ENCODE measurements at places on chromosomes 12 and 14. TPM values are rescaled to one million over a fixed set of nuclear protein-coding genes. Genes with fewer than 3 reads are reported as not detected.

DNA sequence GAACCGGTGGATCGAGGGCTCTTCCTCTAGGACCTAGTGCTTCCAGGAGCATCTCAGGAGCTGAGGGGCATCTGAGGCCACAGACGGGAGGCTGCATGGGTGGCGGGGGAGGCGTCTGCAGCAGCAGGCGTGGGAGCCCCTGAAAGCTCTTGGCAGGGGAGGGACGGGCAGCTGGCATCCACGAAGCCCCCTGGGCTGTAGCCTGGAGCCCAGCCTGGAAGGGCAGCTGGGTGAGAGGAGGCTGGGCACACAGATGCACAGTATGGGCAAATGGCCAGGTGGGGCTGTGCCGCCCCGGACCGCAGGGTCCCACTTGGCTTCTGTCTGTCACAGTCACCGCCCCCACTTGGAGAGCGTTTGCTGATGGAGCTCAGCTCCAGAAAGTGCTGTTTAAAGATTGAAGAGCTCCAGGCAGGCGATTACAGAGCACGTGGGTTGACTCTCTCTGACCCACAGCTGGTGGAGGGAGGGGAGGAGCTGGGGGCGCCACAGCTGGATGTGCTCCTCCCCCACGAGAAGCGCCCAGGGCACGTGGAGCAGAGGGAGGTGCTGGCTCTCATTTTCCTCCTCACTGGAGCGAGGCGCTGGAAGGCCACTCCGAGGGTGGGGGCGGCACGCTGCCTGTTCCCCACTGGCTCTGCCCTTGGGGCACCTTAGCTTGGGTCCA, 155.0 kb upstream of the C14orf180 start:
- peak; percentile 67 for DNase-seq

DNA sequence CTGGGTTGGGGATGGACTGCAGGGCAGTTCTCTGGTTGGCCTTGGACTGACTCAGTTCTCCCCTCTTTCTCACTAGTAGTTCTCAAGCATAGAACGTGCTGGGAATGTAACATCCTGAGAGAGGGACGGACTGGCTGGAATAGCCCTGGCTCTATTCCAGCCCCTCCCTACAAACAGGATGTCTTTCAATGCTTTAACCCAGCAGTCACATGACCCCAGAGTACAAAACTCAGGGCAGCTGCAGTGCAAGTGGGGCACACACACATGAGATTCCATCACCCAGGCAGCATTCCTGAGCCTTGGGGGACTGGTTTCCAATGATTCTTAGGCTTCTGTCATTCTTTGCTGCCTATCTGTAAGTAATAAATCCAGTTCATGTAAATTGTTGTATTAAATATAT, 1.6 kb upstream of the ACOT6 start:
- no peak for DNase-seq

GRCh38 chr14:40003773-40004172, 571.5 kb upstream of the FBXO33 start:
- DNase-seq = no peak

The GARIN6 gene
- total RNA-seq = not detected

The GAS2L3 gene
- total RNA-seq = 3.4 TPM

Measured in right cardiac atrium (tissue), 5 donors.